ENCODE measurements at places on chromosomes 7 and 10.

GRCh38 chr7:6202117-6202516, 70.3 kb downstream of the CYTH3 start:
- no peak for DNase-seq

GRCh38 chr7:20312562-20312961, 18.1 kb upstream of the ITGB8 start:
- DNase-seq, result no peak

GRCh38 chr10:49152663-49153062, 18.8 kb upstream of the FAM170B start:
- DNase-seq, result no peak

DNA sequence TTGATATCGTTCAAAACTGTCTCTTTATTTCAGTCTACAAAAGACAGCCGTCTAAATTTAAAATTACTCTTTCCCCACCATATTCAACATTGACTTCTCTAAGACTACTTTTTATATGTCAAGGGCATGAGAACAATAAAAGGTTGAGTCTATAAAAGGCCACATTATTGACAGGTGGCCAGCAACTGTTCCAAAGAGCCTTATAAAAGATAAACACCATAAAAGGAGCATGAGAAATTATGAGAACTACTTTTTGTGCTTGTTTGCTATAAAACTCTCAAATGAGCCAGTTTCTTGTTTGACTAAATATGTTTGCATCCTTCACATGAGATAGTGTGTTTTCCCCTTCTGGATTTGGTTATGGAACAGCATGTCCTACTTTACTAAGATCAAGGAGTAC, 189.2 kb downstream of the THSD7A start:
- DNase-seq, result no peak

GRCh38 chr7:57772126-57772924, 322.3 kb downstream of the ZNF716 start:
- DNase-seq, result no peak

GRCh38 chr7:42573881-42574672, 337.1 kb upstream of the GLI3 start:
- no peak for DNase-seq

DNA sequence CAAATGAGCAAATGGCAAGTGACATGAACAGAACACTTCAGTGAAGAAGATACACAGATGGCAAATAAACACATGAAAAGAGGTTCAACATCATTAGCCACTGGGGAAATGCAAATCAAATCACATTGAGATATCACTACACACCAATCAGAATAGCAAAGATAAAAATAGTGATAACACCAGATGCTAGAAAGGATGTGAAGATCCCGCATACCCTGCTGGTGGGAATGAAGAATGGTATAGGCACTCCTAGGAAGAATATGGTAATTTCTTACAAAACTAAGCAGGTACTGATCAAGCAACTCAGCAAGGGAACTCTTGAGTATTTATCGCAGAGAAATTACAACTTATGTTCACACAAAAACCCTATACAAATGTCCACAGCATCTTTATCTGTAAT, 11.2 kb downstream of the LAMB4 start:
- no peak for DNase-seq

- no peak for DNase-seq
Measured at GRCh38 chr7:139079861-139080260, 29.7 kb downstream of the ZC3HAV1 start.

DNA sequence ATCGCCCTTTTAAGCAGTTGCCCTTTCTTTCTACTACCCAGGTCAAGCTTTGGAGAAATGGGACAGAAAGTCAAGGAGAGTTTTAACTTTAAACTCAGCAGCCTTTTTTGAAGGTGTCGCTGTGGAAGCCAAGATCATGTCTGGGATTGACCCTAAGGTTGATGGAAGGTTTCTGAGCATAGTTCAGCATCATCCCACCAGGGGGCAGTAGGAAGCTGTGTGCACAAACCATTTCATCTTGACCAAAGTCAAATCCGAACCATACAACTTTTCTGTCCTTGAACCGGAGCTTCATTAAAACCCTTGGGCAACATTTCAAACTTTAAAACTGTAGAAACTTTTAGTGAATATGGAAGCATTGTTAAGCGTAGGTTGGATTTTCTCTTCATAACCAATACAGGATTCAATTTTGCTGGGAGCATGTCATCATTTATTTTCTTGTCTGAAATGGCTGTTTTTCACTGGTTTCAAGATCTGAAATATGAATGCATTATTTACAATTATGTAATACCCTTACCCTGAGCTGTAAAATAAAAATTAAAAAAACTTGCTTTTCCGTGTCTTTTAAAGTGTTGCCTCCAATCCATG, 214.4 kb upstream of the KIAA1217 start:
- no peak for DNase-seq

DNA sequence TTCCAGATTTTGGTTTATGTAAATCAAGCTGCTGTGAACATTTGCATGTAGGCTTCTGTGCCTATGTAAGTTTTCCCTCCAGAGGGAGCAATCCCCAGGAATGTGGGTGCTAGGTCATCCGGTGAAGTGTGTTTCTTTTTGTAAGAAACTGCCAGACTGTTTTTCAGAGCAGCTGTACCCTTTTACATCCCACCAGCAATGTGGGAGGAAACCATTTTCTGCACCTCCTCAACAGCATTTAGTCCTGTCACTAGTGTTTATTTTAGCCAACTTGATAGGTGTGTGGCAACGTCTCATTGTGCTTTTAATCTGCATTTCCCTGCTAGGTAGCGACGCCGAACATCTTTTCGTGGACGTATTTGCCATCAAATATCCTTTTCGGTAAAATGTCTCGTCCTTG, 395.7 kb upstream of the FOXK1 start:
- DNase-seq, result no peak

GRCh38 chr7:35482231-35482630, 212.7 kb downstream of the HERPUD2 start:
- DNase-seq, result no peak

GRCh38 chr10:76130892-76131291, 699.5 kb downstream of the LRMDA start:
- no peak for DNase-seq

DNA sequence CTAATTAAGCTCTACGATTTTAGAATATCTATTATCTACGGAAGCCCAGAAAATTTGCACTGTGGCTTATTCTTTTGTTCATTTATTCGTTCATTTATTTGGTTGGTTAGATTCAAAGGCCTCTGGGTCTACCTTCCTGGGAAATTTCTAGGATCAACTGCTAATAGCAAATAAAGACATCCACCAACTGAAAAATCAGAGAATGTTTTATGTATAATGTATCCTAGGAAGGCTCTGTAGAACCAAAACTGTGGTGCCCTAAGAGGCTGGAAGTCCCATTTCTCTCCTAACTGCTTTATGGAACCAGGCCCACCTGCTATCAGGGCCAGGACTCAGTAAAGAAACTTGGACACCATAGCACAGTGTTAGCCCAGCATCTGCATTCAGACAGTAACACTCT, 923.4 kb upstream of the AUTS2 start:
- DNase-seq, result no peak

GRCh38 chr7:135801045-135801693, 52.6 kb upstream of the FAM180A start:
- DNase-seq, result no peak

- no peak for DNase-seq
Measured at GRCh38 chr10:108014145-108014901, 849.8 kb upstream of the SORCS1 start.

DNA sequence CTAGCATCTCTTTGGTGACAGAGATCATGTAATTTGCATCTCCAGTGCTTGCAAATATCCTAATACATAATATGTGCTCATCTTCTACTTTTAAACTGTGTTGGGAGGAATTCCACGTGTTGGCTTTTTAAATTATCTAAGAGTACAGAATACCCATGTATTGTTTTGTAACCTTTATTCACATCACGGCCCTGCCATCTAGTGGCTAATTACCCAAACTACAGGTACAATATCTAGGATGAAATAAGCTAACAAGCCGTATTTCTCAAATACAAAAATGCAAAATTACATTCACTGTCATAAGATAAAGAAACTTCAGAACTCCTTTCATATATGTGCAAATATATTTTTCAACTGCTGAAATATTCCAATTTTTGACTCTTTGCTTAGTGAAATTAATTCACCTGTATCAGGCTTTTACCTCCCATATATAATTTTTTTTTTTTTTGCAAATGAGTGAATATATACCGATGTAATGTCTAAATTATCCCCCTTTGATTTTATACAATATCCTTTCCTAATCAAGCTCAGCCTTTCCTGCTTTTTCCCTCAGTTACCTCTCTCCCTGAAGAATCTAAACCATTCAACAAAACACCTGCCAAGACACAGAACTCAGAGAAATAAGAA, 30.3 kb upstream of the LSM8 start:
- DNase-seq, result peak; percentile 3

DNA sequence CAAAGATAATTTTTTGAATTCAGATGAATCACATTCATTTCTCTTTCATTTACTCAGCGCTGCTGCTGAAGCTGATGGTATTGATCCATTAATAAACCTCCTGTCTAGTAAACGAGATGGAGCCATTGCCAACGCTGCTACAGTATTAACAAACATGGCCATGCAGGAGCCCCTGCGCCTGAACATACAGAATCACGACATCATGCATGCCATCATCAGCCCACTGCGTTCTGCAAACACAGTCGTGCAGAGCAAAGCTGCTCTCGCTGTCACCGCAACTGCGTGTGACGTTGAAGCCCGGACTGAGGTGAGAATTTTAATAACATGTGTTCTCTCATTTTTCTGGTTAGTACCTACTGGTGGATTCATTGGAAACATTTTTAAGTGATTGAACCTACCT, 70.2 kb downstream of the ARMC3 start:
- DNase-seq, result no peak

- DNase-seq, result no peak
Measured at GRCh38 chr7:33497051-33497450, 367.7 kb downstream of the BBS9 start.

GRCh38 chr10:124874-125273, 10.4 kb upstream of the ZMYND11 start:
- no peak for DNase-seq

DNA sequence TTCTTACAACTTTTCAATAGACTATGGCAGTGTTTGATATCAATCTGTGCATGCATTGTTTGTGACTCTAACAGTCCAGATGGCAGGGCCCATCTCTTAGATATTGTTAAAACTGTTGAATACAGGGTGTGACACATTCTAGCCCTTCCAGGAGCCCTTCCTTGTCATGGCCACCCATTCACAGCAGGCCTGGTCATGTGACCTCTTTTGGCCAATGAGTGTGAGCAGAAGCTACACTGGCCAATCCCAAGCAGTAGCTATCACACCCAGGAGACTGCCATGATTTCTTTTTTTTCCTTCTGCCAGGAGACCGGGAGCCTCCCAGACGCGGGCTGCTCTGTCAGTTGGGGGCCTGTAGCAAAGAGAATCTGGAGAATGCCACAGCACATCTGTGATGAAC, 655.4 kb upstream of the MKI67 start:
- no peak for DNase-seq

GRCh38 chr7:45574416-45574668, 174 bp downstream of the ADCY1 start:
- no peak for DNase-seq

GRCh38 chr10:116918583-116918982, 69.3 kb downstream of the ENO4 start:
- no peak for DNase-seq

GRCh38 chr7:141477865-141478264, 73.3 kb upstream of the AGK start:
- no peak for DNase-seq

DNA sequence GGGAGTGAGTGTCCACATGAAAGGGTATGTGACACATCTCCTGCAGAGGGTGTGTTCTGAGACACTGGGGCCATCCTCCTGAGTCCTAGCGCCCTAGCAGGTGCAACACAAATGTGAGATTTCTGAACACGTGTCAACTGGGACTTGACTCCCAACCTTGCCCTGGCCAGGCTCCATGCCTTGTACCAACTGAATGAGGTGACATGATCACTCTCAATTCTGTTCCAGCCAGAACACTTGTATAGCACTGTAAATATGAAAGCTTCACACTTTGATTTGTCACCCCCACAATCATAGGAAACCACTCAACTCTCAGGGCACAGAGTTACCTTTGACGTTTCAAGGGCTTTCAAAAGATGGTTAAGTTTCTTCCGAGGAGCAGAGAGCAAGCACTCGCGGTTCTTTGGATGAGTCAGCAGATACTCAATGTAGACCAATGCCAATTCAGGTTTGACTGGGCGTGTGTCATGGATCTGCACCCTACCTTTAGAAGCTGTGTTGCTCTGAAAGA, 48.6 kb downstream of the NCAPG2 start:
- DNase-seq, result peak; percentile 94

GRCh38 chr7:81638198-81638597, 131.6 kb downstream of the HGF start:
- DNase-seq, result no peak

- no peak for DNase-seq
Measured at GRCh38 chr10:3570131-3570729, 214.8 kb downstream of the KLF6 start.

- DNase-seq, result no peak
Measured at GRCh38 chr7:12373580-12374263, 29.9 kb downstream of the VWDE start.

GRCh38 chr10:128575761-128576160, 449.5 kb upstream of the MKI67 start:
- no peak for DNase-seq

DNA sequence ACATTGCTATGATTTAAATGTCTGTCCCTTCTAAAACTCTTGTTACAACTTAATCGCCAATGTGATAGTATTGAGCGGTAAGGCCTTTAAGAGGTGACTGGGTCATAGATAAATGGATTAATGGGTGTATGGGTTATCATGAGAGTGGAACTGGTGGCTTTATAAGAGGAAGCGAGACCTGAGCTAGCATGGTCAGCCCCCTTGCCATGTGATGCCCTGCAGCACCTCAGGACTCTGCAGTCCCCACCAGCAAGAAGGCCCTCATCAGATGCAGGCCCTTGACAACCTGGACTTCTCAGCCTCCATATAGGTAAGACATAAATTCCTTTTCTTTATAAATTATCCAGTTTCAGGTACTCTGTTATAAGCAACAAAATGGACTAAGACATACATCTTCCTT, 15.6 kb downstream of the PARP12 start:
- no peak for DNase-seq

DNA sequence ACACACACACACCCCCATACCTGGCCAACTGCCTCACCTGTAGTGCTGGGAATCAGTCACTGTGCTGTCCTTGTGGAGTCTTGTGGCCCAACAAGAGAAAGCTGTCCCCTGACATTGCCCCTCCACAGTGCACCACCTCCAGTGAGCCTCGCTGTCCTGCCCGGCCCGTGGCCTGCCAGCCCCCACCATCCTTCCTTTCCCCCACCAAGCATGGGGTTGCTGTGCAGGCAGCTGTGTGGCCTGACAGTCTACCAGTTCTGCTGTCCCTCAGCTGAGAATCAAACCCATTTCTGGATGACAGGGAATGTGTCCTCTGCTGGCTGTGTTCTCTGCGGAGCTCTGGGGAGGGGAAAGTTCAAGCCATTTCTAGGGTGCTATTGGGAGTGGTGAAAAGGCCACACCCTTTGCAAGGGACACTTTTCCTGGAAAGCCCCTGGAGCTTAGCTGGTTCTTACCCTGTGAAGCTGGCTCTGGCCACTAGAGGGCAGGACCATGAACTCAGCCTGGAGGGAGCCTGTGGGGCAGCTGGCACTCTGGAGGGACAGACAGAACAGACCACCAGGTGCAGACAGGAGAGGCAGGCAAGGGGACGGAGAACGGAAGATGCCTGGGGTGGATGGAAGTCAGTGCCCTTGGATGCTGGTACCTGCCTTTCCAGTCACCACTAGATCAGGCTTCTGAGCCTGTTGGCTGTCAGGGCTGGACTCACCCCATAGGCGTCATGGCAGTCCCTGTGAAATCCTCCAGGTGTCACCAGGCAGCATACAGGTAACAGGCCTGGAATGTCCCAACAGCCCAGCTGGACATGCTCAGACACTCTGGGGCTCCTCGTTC, 10.5 kb upstream of the MTPAP start:
- DNase-seq, result peak; percentile 57

All from T-helper 1 cell (primary cell).